ENCODE measurements at places on chromosomes 3 and 15.

GRCh38 chr3:116211901-116212300 is 233.4 kb downstream of the LSAMP start:
- DNase-seq, result no peak

GRCh38 chr15:78167227-78167888 is 18.2 kb downstream of the IDH3A start:
- no peak for DNase-seq

DNA sequence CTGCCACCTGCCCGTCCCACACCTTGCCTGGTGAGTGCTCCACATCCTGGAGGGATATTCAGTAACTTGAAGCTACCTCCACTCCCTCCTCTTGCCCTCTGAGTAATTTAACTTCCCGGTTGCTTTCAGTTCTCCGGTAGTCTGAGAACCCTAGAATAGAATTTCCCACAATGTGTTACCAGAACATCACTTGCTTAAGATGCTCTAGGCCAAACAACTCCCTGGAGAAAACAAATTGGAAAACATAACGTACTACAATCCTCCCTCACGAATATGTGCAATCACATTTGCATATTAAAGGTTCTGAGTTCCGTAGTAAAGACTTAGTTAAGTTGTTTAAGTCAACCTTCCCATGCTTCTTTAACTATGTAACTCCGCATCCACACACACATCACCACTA is 44.8 kb downstream of the SLCO2A1 start:
- no peak for DNase-seq

DNA sequence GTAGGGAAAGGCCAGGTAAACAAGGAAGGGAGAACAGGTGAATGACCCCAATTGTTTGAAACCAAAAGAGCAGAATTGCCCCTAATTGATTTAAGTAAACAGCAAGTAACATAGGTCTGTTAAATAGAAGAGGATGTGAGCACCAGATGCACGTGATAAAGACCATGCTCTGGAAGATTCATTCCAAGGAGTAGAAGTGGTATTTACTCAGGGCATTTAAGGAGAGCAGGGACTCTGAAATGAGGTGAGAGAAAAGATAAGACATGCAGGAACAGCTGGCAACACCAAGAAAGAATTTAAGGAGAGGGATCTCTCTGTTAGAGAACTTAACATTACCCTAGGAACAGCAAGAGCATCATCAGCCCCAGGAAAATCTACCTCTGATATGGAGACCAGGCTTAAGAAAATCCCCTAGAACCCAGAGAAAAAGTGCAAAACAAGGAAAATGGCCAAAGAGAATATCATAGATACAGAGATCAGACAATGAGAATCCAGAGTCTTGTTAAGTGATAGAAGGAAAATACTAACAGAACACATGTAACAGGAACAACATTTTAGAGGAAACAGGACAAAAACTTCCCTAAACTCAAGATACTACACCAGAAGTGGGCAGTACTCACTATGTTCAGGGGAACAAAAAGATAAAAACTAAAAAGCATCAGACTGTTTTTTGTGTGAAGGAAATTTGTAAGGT is 6.4 kb downstream of the NUDT16 start:
- no peak for DNase-seq

DNA sequence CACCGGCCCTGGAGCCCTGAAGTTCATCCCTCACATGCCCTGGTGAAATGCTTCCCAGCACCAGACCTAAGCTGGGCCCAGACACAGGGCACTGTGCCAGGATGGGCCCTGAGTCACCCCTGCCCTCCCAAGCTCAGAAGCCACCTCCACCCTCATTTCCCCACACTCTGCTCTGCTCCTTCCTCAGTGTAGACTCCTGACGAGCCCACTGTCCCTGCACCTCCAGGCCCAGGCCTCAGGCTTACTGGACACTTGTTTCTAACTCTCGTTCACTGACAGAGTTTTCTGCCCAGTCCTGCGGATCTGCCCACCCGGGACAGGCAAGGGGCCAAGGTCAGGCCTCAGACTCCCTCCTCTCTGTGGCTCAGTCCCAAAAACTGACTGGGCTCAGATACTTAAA is 112.6 kb upstream of the RNF7 start:
- DNase-seq, result no peak

DNA sequence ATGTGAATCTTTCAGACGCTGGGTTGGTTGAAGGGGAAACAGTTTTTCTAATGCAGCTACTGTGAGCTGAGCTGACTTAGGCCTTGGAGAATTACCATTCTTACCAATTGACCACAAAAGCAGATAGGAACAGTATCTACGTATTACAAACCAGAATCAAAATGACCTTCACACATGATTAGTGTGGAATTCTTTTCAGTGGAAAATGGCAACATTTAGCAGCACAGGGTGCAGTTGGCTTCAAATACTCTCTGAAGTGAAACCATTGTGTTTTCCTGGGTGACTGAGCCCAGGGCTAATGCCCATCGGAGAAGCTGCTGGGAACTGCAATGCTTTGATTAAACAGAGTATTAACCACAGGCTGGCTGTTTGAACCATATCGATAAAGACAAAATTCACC is 40.2 kb upstream of the GOLGA8J start:
- no peak for DNase-seq

DNA sequence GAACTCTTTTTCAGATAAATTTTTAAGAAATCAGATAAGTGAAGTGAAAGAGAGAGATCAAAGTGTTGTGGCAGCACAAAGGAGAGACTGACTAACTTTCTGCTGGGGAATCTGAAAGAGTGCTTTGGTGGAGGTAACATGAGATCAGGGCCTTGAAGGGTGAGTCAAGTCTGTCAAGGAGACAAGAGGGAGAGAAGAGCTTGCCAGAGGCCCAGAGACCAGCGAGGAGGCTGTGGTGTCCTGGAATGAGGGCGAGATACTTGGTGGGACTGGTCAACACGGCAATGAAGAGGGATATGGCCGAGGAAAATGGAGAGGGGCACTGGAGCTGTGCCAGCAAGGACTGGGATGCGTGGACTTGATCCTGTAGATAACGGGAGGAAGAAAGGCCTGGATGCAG is 4.6 kb downstream of the TADA3 start:
- no peak for DNase-seq

GRCh38 chr3:15044326-15044725 is 20.8 kb downstream of the MRPS25 start:
- no peak for DNase-seq

- no peak for DNase-seq
These were observed 49.7 kb upstream of the FBN1 start for GRCh38 chr15:48695088-48695826.

Data from transverse colon (tissue), 4 donors.